NCI-H1417 treated with DMSO at 0.1 percent for 48 hours (cell line): ENCODE measurements at places on chromosomes 2 and 18.

- no peak for DNase-seq
These were observed 600.2 kb downstream of the NYAP2 start for GRCh38 chr2:225999692-226000091.

DNA sequence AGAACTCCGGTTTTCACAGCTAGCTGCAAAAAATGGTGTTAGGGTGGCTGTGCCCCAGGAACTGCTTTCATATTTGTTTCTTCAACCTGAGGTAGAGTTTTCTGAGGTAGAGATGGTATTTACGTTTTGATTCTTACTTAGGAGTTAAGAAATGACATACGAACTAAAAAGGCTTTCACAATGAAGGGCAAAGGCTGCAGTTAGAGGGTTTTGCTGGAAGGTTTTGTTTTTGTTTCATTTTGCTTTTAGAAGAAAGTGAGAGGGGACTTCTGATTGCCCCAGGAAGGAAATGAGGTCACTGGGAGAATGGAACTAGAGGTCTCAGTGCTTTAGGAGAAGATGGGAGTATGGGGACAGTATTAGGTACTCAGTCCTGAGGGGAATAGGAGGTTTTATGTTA, 15.5 kb downstream of the CDCA7 start:
- DNase-seq: no peak

DNA sequence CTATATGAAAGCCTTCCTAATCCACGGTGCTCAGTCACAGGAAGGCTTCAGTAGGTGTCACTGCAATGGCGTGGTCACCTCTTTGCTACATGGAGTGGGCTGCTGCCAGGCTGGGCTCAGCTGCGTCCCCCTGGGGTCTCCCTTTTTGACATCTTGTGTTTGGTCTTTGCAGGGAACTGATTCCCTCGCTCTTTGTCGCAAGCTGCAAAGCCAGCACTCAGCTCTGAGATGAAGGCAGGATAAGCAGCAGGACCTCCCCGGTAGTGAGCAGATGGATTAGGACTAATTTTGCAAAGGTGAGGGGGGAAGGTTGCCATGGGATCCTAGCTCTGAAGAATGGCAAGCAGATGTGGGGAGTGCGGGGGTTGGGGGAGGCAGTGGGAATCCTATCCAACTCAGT, 173.9 kb upstream of the ARL4C start:
- no peak for DNase-seq

DNA sequence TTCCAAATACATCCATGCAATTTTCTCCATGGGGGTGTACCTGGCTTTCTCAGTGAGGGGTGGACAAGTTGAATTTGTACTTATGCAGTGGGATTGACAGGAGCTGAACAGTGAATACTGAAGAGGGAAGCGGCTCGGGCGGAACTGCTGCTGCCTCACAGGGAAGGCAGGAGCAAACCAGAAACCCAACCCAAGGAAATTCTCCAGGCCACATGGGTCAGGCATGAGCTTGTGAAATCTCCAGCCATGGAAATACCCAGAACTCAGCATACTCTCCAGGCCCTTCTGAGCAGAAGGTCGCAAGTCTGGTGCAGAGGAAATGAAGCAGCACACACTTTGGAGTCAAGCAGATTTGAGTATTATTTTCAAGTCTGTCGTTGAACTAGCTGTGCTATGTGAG, 26.5 kb upstream of the INO80C start:
- no peak for DNase-seq

DNA sequence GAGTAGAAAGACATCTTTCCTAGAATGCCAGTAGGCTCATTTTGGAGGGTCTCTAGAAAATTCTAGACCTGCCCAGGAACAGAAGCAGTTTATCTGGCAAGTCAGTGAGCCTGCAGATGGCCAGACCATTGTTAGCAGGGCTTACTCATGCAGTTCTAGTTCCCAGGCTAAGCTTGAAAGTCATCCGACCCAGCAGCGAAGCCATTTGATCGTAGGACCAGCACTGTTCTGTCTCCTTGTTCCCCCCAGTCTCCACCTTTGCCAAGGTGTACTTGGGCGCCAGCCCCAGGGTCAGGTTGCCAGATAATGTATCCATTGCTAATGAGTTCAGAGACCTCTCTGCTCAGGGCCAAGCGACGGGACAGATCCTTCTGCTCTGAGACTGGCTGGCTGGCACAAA, 70.1 kb downstream of the EPAS1 start:
- no peak for DNase-seq

DNA sequence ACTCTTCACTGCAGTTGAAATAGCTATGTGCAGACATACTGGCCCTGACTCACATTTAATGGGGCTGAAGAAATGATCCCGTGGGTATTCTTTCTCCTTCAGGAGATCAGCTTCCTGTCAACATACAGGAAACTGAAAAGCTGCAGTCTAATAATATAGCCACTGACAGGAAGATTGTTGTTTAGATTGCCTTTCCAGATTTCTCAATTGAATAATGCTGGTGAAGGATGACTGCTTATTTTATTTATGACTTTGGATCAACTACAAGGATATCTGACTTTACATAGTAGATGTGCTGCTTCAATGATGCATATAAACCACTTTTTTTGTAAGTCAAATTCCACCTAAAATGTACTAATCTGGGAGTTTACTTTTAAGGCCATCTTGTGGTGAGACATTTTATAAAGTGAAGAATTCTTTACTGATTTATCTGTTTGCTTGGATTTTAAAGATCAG, 93.4 kb upstream of the MAP4K3 start:
- no peak for DNase-seq

GRCh38 chr2:217085543-217085942, 225.7 kb upstream of the TNP1 start:
- no peak for DNase-seq

- DNase-seq: no peak
These were observed 660 bp upstream of the MBP start for GRCh38 chr18:77133051-77133834.

GRCh38 chr2:179825494-179825893, 35.9 kb downstream of the ZNF385B start:
- DNase-seq: no peak

GRCh38 chr2:228103379-228103778, 78.1 kb downstream of the SPHKAP start:
- DNase-seq: no peak

DNA sequence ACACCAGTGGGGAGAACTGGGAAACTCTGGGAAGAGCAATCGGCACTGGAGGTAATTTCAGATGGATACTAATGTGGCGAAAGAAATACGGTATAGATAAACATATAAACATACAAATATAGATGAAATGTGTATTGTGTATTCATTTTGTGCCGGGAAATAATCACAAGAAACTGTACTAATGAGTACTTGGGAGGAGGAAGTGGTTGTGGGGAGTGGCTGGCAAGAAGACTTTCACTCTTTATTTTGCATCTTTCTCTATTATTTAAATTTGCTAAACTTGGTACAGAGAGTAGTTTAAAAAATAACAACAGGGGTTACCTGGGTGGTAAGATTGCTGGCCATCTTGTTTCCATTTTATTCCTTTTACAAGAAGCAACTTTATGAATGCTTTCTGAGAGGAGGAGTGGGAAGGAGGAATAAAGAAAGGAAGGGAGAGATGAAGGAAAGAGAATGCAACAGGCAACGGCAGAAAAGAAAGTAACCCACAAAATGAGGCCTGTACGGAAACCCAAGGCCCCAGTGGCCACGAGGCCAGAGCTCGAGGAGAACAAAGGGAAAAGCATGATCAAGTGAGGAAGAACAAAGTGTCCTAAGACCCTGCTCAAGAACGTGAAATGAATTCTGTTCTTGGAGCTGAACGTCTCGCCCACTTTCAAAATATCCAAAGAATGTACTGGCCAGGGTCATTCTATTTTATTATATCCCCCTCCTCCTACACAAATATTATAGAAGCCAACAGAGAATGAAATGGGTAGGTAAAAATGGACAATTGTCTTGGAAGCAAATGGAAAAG, 45.2 kb downstream of the FAM178B start:
- DNase-seq: no peak

- DNase-seq: no peak
These were observed 3.9 kb downstream of the KCNK3 start for GRCh38 chr2:26696351-26696816.

GRCh38 chr18:37538526-37539205, 26.9 kb downstream of the CELF4 start:
- DNase-seq: no peak

DNA sequence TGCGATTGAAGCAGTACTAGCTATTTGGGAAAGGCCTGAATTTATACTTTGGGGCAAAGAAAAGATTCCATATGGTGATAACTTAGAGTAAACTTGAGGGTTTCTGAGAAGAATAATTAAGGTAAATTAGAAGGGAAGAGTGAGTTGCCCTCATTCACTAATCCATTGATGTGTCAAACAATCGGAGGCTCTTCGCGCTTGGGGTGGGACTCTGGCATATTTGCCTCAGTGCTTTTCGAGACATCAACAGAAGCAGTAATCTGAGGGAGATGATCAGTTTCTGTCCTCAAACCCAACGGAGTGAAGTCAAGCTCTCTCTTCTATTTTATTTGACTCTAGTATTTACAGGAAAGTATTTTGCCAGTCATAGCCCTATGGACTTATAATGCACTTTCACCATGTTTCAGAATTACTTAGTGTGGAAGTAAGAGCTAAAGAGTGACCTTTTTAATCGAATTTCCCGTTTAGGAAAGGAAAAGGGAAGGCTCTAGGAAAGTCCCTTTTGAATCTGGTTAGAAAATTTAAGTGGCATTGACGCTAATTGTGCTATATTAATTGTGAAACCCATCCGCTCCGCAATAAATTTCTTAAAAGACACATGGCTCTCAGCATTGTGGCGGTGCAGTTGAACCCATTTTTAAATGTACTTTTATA, 1.3 kb downstream of the RAB10 start:
- no peak for DNase-seq

DNA sequence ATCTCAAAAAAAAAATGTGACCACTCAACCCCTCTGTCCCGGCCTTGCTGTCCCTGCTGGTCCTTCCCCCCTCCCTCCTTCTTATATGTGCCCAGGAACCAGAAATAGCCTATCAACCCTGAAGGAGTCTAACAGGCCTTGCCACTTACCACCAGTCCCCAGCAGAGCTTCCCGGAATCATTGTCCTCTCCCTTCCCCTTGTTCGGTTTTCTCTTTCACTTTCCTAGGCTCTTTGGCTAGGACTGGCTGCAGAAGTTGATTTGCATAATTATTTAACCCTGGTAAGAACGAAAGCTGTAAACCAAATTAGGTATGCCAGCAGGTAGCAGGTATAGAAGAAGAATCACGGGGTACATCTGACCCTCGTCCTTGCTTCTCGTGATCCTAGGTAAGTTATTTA, 72.6 kb upstream of the ZNF532 start:
- no peak for DNase-seq

DNA sequence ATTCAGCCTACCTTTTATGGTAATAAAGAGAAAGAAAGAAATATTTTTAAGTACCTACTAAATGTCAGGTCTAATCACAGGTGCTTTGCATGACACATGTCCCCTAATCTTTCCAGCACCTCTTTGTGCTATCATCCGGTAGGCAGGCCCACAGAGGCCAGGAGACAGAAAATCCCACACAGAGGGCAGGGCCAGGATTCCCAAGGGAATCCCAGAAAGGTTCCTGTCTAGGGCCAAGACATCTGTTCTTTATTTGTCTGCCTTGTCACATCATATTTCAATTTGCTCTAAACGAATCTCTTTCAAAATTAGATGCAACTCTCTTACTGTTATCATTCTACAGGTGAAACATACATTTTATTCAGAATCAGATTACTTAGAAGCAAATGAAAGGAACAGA, 676.1 kb upstream of the GYPC start:
- no peak for DNase-seq

- peak; percentile 24 for DNase-seq
These were observed 83.7 kb downstream of the CERKL start for GRCh38 chr2:181573140-181573736.

GRCh38 chr2:147547440-147547839, 297.4 kb upstream of the ACVR2A start:
- no peak for DNase-seq

- no peak for DNase-seq
These were observed 1.3 kb downstream of the STK39 start for GRCh38 chr2:168246072-168246482.

DNA sequence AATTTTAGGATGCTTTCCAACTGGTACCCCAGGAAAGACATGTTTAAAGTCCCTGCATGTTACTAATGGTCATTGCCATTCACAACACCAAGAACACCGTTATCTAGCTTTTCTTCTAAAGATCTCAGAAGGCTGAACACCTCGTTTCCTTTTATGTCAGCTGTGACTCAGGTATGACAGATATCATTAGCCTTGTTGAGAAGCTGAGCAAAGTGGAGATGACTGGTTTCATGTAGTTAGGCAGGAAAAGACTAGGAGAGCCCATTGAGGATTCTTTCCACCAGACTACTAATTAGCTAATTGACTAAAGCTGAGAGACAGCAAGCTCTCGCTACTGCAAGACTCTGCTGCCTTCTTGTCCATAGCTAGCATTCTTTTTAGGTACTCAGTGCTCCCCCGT, 32.0 kb upstream of the ARL5A start:
- no peak for DNase-seq

- DNase-seq: no peak
These were observed 192.5 kb downstream of the TPGS2 start for GRCh38 chr18:36636237-36636817.

DNA sequence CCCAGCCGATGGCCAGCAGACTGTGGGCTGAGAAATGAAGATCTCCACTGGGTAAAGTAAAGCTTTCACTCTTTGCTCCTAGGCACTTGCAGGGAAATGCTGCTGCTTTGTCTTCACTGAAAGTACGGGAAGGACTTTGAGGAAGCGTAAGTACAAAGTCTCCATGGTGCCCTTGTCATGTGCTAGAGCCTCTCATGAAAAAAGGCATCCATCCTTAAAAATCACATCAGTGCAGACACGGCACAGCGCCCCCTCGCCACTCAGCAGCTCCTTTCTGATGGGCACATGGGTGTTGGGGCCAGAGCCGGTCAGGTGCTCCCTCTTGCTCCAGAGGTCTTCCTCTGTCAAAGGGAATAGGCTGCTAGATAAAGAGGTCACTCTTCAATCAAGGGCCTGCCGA, 109.0 kb upstream of the STPG4 start:
- DNase-seq: no peak

GRCh38 chr2:190853531-190854383, 26.9 kb upstream of the GLS start:
- no peak for DNase-seq

- DNase-seq: no peak
These were observed 51.9 kb downstream of the CACNB4 start for GRCh38 chr2:152046940-152047339.

DNA sequence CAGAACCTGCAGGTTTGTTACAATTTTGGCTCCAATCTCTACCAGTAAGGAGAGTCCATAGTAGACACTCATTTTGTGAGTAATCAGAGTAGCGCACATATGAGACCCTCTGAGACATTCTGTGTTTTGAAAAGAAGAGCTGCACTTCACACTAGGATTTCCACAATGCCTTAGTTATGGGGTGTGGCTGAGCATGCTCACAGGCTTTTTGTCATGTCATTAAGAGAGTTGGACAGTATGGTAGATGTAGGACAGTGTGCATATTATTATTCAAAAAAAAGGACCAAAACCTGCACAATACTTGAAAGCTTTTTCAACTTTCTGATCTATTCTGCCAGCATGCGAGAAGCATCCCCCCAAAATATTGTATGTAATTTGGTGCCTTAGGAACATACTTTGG, 24.9 kb upstream of the TRIM43B start:
- DNase-seq: no peak

GRCh38 chr18:28714498-28714897, 537.6 kb upstream of the CDH2 start:
- DNase-seq: no peak
